Breast epithelium (tissue), 4 donors: ENCODE measurements at places on chromosomes 6 and 20.

DNA sequence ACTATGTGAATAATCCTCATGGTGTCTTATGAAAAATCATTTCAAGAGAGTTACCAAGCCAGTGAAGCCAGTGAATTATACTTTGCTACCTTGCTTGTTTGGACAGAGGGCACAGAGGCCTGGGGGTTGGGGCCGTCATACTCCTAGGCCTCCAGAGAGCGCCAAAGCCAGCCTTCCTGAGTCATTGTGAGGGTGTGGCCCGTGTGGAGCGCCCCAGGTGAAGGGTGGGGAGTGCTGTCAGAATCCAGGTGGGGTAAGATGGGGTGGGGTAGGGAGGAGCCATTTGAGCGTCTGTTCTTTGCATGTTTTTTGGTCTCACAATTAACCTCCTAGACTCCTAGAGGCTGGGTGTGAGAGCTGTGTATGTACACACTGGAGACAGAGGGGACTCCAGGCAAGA, 71.1 kb downstream of the PERP start:
- no peaks in the 10 kb centered on the region for H3K36me3 ChIP-seq
- no peak overlapping the region for H3K4me3 ChIP-seq
- no peaks in the 10 kb centered on the region for H3K4me1 ChIP-seq
- H3K27ac ChIP-seq = no peak overlapping the region
- H3K27me3 ChIP-seq = no peaks in the 10 kb centered on the region

DNA sequence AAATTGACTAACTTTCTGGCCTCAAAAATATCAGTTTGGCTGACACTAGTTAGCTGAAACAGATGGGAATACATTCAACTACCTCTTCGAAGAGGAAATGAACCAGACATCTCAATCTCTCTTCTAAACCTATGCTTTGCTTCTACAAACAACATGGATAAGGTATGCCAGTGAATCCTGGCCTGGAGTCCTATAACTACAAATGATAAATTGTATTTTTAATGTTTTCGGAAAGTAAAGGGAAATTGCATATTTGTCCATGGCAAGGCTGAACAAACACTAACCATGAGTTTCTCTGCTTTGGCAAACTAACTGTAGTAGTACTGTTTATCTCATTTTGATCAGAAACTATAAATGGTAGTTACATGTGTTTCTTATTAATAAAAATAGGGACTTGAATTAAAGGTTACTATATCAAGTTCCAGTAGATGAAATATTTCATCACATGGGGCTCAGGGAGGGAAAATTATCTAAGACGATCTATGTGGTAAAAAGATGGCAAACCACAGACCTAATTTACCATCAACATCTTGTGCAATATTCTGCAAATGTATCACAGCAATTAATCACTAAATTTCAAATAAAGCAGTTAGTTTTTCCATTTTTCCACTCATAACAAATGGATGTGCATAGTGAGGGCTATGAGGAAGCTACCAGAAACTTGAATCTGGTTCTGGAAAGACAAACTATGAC, 76.8 kb downstream of the COL12A1 start:
- peak overlapping the region; percentile 32 for H3K27ac ChIP-seq
- DNase-seq = no peak
- H3K4me3 ChIP-seq = no peak overlapping the region

DNA sequence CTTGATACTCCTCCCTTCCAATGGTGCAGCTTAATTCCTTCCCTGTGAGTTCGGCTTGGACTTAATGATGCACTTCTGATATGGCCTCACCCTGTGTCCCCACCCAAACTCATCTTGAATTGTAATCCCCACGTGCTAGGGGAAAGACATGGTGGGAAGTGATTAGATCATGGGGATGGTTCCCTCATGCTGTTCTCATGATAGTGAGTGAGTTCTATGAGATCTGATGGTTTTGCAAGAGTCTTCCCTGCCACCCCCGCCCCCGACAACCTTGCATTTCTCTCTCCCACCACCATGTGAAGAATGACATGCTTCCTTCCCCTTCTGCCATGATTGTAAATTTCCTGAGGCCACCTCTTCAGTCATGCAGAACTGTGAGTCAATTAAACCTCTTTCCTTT, 50.3 kb upstream of the HLA-G start:
- no peak overlapping the region for H3K4me3 ChIP-seq
- no peaks in the 10 kb centered on the region for H3K27me3 ChIP-seq
- H3K36me3 ChIP-seq = no peaks in the 10 kb centered on the region

GRCh38 chr6:22194188-22194921, 102.5 kb downstream of the PRL start:
- no peaks in the 10 kb centered on the region for H3K4me1 ChIP-seq
- no peak for DNase-seq
- H3K27ac ChIP-seq = no peak overlapping the region
- H3K36me3 ChIP-seq = no peaks in the 10 kb centered on the region
- no peaks in the 10 kb centered on the region for H3K27me3 ChIP-seq
- H3K4me3 ChIP-seq = no peak overlapping the region
